Upper lobe of right lung (tissue), 1 donor: ENCODE measurements at places on chromosomes 1 and 21.

GRCh38 chr1:207858806-207859205, 52.1 kb downstream of the CD34 start:
- H3K36me3 ChIP-seq: peaks cover 24% of the 10 kb centered on the region
- no peak for DNase-seq
- no peak overlapping the region for H3K4me3 ChIP-seq
- no peak overlapping the region for H3K27ac ChIP-seq

DNA sequence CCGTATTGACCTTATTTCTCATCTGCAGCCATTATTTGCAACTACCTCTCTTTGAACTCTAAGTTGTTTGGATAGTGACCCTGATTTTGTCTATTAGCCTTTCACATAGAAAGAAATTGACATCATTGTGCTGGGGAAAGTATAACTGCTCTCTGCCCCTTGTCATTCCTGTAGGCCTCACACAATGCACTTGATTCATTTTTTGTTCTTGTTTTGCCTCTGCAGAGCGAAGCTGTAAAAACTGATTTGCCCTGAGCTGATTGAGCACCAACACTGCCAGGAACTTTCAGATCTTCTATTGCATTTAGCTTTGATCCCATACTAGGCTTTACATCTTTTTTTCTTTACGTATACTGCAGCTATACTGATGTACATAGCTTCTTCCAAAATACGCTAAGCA, 167.2 kb upstream of the PTBP2 start:
- DNase-seq: no peak
- H3K36me3 ChIP-seq: no peaks in the 10 kb centered on the region
- H3K4me1 ChIP-seq: no peaks in the 10 kb centered on the region
- H3K27ac ChIP-seq: no peak overlapping the region
- no peak overlapping the region for H3K4me3 ChIP-seq
- no peaks in the 10 kb centered on the region for H3K27me3 ChIP-seq

DNA sequence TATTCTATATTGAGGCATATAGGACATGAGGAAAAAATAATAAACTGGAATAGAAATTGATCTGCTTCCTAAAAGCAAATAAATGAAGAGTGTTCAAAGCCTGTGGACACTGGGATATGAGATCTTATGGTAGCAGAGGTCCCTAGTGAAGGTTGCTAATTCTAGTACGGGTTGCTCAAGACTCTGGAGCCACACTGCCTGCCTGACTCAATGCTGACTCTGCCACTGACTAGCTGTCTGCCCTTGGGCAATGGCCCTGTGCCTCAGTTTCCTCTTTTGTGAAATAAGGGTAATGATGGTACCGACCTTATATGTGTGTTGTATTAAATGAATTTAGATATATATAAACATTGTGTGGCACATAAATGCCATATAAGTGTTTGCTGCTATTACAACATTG, 59.0 kb upstream of the C1orf53 start:
- no peaks in the 10 kb centered on the region for H3K4me1 ChIP-seq
- H3K27ac ChIP-seq: no peak overlapping the region
- H3K36me3 ChIP-seq: no peaks in the 10 kb centered on the region
- DNase-seq: no peak

GRCh38 chr21:17636711-17637110, 24.0 kb upstream of the BTG3 start:
- H3K36me3 ChIP-seq: no peaks in the 10 kb centered on the region
- no peak overlapping the region for H3K27ac ChIP-seq
- no peak for DNase-seq
- no peaks in the 10 kb centered on the region for H3K27me3 ChIP-seq

- no peak overlapping the region for H3K4me3 ChIP-seq
- H3K27ac ChIP-seq: no peak overlapping the region
- H3K27me3 ChIP-seq: no peaks in the 10 kb centered on the region
- H3K4me1 ChIP-seq: no peaks in the 10 kb centered on the region
- H3K36me3 ChIP-seq: no peaks in the 10 kb centered on the region
- DNase-seq: no peak
Measured at GRCh38 chr1:84632137-84632536, 57.9 kb upstream of the CTBS start.

- no peaks in the 10 kb centered on the region for H3K4me1 ChIP-seq
- peak; percentile 82 for DNase-seq
- H3K27ac ChIP-seq: no peak overlapping the region
- peaks cover 71% of the 10 kb centered on the region for H3K36me3 ChIP-seq
- no peak overlapping the region for H3K4me3 ChIP-seq
- no peaks in the 10 kb centered on the region for H3K27me3 ChIP-seq
Measured at GRCh38 chr1:9724706-9725476, 73.4 kb downstream of the PIK3CD start.

DNA sequence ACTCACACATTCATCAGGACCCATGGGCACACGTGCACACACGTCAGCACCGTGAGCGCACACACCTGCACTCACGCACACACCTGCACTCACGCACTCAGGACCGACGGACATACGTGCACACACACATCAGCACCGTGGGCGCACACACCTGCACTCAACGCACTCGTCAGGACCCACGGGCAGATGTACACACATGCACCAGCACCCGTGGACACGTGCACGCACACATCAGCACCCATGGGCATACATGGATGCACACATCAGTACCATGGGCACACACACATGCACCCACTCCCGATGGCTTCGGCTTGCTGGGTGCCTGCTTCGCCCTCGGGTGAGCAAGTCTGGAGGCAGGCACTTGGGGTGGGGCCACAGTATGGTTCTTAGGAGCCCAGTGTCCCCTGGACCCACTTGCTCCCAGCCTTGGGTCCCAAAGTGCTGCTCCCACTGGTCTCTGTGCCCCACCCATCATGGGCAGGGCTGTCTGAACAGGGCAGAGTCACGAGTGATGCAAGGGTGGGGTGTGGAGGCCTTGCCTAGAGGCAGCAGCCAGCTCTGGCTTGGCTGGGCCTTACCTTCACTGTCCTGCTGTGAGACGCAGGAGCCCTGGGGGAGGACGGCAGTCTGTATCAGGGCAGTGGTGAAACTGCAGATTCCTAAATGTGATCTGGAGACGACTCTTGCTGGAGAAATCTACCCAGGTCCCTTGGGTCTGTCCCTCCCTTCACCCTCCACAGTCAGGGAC, 49.8 kb downstream of the SKI start:
- H3K36me3 ChIP-seq: peaks cover 6% of the 10 kb centered on the region
- DNase-seq: peak; percentile 70
- no peak overlapping the region for H3K4me3 ChIP-seq
- H3K27me3 ChIP-seq: no peaks in the 10 kb centered on the region
- H3K27ac ChIP-seq: peak overlapping the region; percentile 85
- peaks cover 74% of the 10 kb centered on the region for H3K4me1 ChIP-seq
